ENCODE measurements at places on chromosomes 16 and 17. TPM values are rescaled to one million over a fixed set of nuclear protein-coding genes. Genes with fewer than 3 reads are reported as not detected.

ADAD2 gene
- not detected for total RNA-seq

C17orf78 gene
- total RNA-seq = not detected

CAMTA2 gene
- total RNA-seq = 29.0 TPM

KSR1 gene
- total RNA-seq = 16.3 TPM

KRTAP4-6 gene
- not detected for total RNA-seq

RUNDC3A gene
- 0.57 TPM for total RNA-seq

DPEP2 gene
- not detected for total RNA-seq

SLC25A10 gene
- total RNA-seq = 27.8 TPM
